NCI-H187 treated with DMSO at 0.1 percent for 48 hours (cell line): ENCODE measurements at places on chromosomes 5 and 9.

DNA sequence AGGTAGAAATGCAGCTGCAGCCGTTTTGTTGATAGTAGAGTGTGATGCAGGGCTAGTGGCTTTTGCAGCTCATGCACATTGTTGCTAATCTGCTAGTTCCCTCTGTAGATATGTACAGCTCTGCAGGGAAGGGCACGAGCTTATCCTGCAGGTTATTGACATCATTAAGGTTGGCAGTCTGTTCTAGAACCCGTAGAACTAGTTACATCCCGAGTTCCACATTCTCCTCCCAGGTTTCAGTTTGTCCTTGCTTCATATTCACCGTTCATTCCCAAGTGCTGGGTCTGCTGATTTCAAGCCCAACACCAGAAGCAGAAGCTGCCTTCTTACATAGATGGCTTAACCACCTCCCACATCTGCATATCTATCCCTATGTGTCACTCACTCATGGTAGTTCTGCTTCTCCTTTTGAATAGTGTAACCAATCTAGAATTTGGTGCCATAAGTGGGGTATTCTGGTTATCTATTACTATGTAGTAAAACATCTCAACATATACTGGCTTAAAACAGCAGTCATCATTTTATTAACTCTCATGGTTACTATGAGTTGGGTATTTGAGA lies 38.1 kb downstream of the CRHBP start:
- no peak for DNase-seq

- no peak for DNase-seq
Measured at GRCh38 chr5:127298656-127299055, 8.1 kb downstream of the MEGF10 start.

- no peak for DNase-seq
Measured at GRCh38 chr5:115530426-115530825, 14.1 kb downstream of the FEM1C start.

- DNase-seq, result no peak
Measured at GRCh38 chr5:1101961-1102713, 9.7 kb downstream of the SLC12A7 start.

- DNase-seq, result no peak
Measured at GRCh38 chr9:83012168-83012921, 50.6 kb downstream of the RASEF start.
